Endothelial cell (in vitro differentiated cells): ENCODE measurements at places on chromosomes 1 and 21. TPM values are rescaled to one million over a fixed set of nuclear protein-coding genes. Genes with fewer than 3 reads are reported as not detected.

The FAF1 gene
- total RNA-seq: 54.3 TPM

The LCE1A gene
- not detected for total RNA-seq

The PDC gene
- total RNA-seq: not detected

The FAM3B gene
- total RNA-seq: 0.33 TPM

The CENPF gene
- total RNA-seq: 20.8 TPM

The SPRR2B gene
- not detected for total RNA-seq

The RGS18 gene
- not detected for total RNA-seq

The IFI6 gene
- total RNA-seq: 9.7 TPM

The SLC25A33 gene
- 4.2 TPM for total RNA-seq

The RBP7 gene
- total RNA-seq: 0.92 TPM

The PDPN gene
- total RNA-seq: 4.3 TPM

The TMEM52 gene
- total RNA-seq: 0.92 TPM

The BARHL2 gene
- not detected for total RNA-seq

The ADGRB2 gene
- total RNA-seq: 0.44 TPM

- no peaks in the 10 kb centered on the region for H3K36me3 ChIP-seq
- no peak overlapping the region for H3K27ac ChIP-seq
- no peak overlapping the region for H3K4me3 ChIP-seq
- DNase-seq: no peak
Measured at GRCh38 chr1:19529664-19530063, 44.3 kb upstream of the CAPZB start.

DNA sequence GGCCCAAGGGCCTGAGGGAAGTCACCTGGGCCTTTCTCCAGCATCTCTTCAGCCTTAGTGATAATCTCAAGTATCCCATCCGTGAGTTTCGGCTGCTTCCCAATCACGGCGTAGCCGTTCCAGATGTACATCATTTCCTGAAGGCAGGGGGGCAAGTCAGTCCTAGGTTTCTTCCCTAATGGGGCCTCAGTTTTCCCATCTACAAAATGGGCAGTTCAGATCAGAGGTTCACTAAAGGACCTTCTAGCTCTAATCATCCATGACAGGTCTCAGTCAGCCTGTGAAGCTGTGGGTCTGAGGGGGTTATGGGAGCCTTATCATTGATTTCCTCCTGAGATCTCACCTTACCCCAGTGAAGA, 39.9 kb downstream of the TTC39A start:
- H3K4me3 ChIP-seq: no peak overlapping the region
- H3K27me3 ChIP-seq: peaks cover 7% of the 10 kb centered on the region
- H3K27ac ChIP-seq: no peak overlapping the region
- DNase-seq: no peak

GRCh38 chr1:26602378-26602959, 72.9 kb downstream of the RPS6KA1 start:
- H3K36me3 ChIP-seq: peaks cover 2% of the 10 kb centered on the region
- peak; percentile 55 for DNase-seq
- no peak overlapping the region for H3K4me3 ChIP-seq

GRCh38 chr1:158155673-158156072, 25.0 kb upstream of the CD1D start:
- H3K36me3 ChIP-seq: no peaks in the 10 kb centered on the region
- no peak overlapping the region for H3K27ac ChIP-seq
- no peak overlapping the region for H3K4me3 ChIP-seq
- no peaks in the 10 kb centered on the region for H3K27me3 ChIP-seq
- DNase-seq: no peak
- H3K4me1 ChIP-seq: peaks cover 3% of the 10 kb centered on the region

DNA sequence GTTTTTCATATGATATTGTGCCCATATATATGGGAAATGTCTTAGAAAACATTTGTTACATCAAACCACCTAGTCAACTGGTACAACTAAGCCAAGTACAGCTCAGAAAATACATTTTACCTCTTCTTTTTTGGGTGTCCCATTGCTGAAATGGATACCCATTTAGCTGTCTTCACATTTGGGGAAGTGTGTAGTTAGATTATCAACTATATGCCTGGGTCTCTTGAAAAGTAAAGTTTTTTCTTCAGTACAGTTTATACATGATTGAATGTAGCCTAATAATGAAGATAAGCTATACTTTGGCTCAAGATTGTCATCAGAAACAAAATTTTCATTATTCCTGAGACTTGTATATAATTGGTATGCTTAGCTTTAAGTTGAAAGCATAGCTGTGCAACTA, 2.0 kb downstream of the AGO3 start:
- peaks cover 6% of the 10 kb centered on the region for H3K36me3 ChIP-seq
- no peak overlapping the region for H3K27ac ChIP-seq
- no peak overlapping the region for H3K4me3 ChIP-seq
- no peak for DNase-seq
- peaks cover 25% of the 10 kb centered on the region for H3K4me1 ChIP-seq

- H3K4me3 ChIP-seq: no peak overlapping the region
- H3K4me1 ChIP-seq: peaks cover 20% of the 10 kb centered on the region
- no peak for DNase-seq
- no peak overlapping the region for H3K27ac ChIP-seq
- H3K27me3 ChIP-seq: peaks cover 2% of the 10 kb centered on the region
- H3K36me3 ChIP-seq: peaks cover 7% of the 10 kb centered on the region
Measured at GRCh38 chr1:246580497-246581370, 14.5 kb downstream of the CNST start.

- H3K36me3 ChIP-seq: peaks cover 4% of the 10 kb centered on the region
- peaks cover 23% of the 10 kb centered on the region for H3K4me1 ChIP-seq
- H3K4me3 ChIP-seq: no peak overlapping the region
- no peak overlapping the region for H3K27ac ChIP-seq
- H3K27me3 ChIP-seq: peaks cover 2% of the 10 kb centered on the region
Measured at GRCh38 chr21:25564349-25564948, 42.8 kb downstream of the MRPL39 start.

- no peak overlapping the region for H3K4me3 ChIP-seq
- no peaks in the 10 kb centered on the region for H3K4me1 ChIP-seq
- no peak for DNase-seq
- peaks cover 5% of the 10 kb centered on the region for H3K36me3 ChIP-seq
Measured at GRCh38 chr1:24360681-24361080, 41.5 kb downstream of the GRHL3 start.

DNA sequence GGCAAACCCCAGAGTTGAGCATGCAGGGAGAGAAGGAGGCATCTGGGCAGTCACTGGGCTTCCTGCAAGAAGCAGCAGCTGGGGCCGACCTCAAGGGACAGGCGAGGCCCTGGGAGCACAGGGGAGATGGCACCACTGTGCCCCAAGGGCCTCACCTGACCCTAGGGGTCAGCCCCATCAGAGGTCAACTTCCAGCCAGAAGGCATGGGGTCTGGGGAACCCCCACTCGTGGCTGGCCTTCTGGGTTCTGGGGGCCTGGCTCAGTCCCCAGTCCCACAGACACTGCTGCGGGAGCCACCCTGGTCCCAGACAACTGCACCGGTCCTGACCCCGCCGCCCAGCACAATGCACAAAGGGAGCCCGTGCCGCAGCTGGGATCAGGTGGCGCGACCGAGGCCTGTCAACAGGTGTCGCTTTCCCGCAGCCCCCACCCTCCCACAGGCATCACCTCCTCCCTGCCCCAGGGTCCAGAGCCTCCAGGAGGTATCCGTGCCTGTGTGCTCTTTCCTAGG, 6.2 kb downstream of the WNT9A start:
- no peak overlapping the region for H3K27ac ChIP-seq
- no peaks in the 10 kb centered on the region for H3K36me3 ChIP-seq
- DNase-seq: no peak

DNA sequence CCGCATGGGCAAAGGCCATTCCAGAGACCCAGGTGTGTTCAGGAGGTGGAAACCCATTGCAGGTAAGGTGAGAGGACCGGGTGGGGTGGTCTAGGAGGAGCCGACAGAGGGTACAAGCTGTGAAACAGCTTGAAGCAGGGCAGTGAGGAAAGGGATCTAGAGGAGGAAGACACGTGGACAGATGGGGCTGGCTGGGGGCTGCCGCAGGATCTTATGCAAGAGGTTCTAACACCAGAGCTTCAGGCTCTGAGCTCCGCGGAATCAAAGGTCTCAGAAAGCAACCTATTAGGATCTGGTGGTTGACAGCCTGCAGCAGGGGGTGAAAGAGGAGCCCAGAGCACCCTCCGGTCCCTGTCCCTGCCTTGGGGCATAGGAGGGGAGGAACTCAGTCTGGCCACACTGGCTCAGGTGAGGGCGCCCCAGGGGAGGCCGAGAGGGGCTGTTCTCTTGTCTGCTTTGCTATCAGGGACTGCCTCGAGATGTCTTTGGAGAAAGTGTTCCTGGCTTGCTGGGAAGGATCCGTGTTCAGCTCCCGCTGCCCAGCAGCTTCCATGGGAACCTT, 1.9 kb downstream of the TFF1 start:
- H3K4me3 ChIP-seq: no peak overlapping the region
- peaks cover 3% of the 10 kb centered on the region for H3K4me1 ChIP-seq
- no peak for DNase-seq
- peaks cover 4% of the 10 kb centered on the region for H3K36me3 ChIP-seq
- H3K27ac ChIP-seq: no peak overlapping the region

GRCh38 chr1:4689271-4689935, 35.0 kb downstream of the AJAP1 start:
- peaks cover 8% of the 10 kb centered on the region for H3K27me3 ChIP-seq
- no peak overlapping the region for H3K4me3 ChIP-seq
- H3K27ac ChIP-seq: no peak overlapping the region
- peaks cover 3% of the 10 kb centered on the region for H3K4me1 ChIP-seq

GRCh38 chr1:87252406-87252805, 76.3 kb upstream of the LMO4 start:
- no peaks in the 10 kb centered on the region for H3K27me3 ChIP-seq
- no peak overlapping the region for H3K4me3 ChIP-seq
- H3K4me1 ChIP-seq: no peaks in the 10 kb centered on the region
- H3K36me3 ChIP-seq: no peaks in the 10 kb centered on the region
- DNase-seq: no peak
- no peak overlapping the region for H3K27ac ChIP-seq

DNA sequence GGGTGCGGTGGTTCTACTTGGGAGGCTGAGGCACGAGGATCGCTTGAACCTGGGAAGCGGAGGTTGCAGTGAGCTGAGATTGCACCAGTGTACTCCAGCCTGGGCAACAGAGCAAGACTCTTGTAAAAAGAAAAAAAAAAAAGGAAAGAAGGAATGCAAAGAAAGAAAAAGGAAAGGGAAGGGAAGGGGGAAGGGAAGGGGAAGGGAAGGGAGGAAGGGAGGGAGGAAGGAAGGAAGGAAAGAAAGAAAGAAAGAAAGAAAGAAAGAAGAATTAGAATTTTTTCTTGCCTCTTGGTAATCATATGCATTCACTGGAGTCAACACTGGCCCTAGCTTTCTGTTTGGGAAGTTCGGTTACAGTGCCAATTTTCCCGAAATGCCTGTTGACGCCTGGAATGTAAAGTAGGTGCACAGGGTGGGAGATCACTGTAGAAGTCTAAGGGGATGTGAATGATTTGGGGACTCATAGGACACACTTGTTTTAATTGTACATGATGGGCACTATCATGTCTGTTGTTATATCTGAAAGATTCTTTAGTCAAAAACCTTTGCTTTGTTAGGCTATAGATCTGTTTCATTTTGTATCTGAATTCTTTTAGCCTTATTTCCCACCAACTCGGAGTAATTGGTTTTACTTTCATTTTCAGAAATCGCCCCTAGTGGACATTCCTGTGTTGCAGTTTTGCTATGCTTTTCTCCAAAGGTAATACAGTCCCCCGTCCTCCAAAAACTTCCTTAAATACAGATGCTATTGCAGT, 59.8 kb upstream of the MORC3 start:
- no peak overlapping the region for H3K27ac ChIP-seq
- DNase-seq: peak; percentile 51
- no peaks in the 10 kb centered on the region for H3K36me3 ChIP-seq
- no peaks in the 10 kb centered on the region for H3K27me3 ChIP-seq
- H3K4me3 ChIP-seq: peak overlapping the region; percentile 56
- no peaks in the 10 kb centered on the region for H3K4me1 ChIP-seq

DNA sequence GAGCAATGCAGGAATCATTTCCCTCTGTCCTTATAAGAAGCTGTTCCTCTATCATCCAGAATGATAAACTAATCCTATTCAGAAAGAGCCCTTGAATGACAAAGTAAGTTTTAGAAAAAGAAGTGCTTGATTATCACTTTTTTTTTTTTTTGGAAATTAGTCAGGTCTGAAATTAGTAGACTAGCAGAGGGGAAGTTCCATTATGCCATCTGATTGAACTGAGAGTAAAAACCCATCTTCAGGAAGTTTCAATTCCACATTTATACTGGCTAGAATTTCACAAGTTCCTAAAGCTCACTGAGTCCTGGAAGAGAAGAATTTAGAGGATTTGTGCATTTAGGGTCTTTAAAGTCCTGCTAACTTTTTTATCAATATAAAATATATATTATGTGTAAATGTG, 128.8 kb upstream of the COA6 start:
- H3K36me3 ChIP-seq: no peaks in the 10 kb centered on the region
- no peak overlapping the region for H3K27ac ChIP-seq
- H3K27me3 ChIP-seq: no peaks in the 10 kb centered on the region
- H3K4me1 ChIP-seq: no peaks in the 10 kb centered on the region

DNA sequence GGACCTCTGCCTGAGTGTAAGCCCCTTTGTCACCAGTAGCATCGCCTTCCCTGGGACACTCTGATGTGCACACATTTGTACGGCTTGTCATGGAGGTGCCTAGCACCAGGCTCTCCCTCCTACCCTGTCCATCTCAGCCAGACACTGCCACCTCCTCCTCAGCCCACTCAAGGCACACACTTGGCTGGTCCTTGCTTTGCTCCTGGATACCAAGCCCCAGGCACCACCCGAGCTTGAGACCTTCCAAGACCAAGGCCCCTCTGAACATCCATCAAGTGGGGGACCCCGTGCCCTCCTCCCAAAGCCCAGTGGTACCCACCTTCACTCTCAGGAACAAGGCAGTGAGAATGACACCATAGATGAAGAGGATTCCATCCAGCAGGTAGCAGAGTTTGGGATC, 78.0 kb downstream of the CD247 start:
- H3K4me3 ChIP-seq: no peak overlapping the region
- H3K36me3 ChIP-seq: no peaks in the 10 kb centered on the region
- peaks cover 16% of the 10 kb centered on the region for H3K4me1 ChIP-seq
- peaks cover 16% of the 10 kb centered on the region for H3K27me3 ChIP-seq
- no peak for DNase-seq

DNA sequence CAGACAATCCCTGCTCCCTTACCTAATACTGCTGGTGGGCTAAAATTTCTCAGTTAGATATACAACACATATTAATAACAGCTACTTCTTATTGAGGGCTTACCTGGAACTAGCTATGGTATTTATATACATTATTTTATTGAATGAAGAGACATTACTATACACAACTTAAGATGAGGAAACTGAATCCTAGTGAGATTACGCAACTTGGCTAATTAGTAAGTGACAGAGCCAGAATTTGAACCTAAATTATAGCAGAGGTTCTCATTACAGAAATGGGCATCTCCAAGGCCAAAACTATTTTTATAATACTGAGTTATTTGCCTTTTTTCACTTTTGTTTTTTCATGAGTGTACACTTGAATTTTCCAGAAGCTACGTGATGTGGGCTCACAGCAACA, 44.5 kb upstream of the SMYD2 start:
- no peak for DNase-seq
- no peaks in the 10 kb centered on the region for H3K27me3 ChIP-seq
- H3K36me3 ChIP-seq: no peaks in the 10 kb centered on the region
- no peaks in the 10 kb centered on the region for H3K4me1 ChIP-seq
- H3K27ac ChIP-seq: no peak overlapping the region

GRCh38 chr21:33027401-33028286, 1.9 kb downstream of the OLIG2 start:
- H3K4me3 ChIP-seq: no peak overlapping the region
- DNase-seq: no peak
- no peak overlapping the region for H3K27ac ChIP-seq
- peaks cover 10% of the 10 kb centered on the region for H3K27me3 ChIP-seq
- peaks cover 6% of the 10 kb centered on the region for H3K4me1 ChIP-seq
- H3K36me3 ChIP-seq: peaks cover 5% of the 10 kb centered on the region
